ENCODE measurements at places on chromosomes 13 and 19. TPM values are rescaled to one million over a fixed set of nuclear protein-coding genes. Genes with fewer than 3 reads are reported as not detected.

Gene TPTE2
- total RNA-seq, result not detected

Gene SULT2B1
- not detected for total RNA-seq

Gene MIDN
- 47.8 TPM for total RNA-seq

Gene ATP4A
- total RNA-seq, result not detected

Gene PTPRH
- total RNA-seq, result 3.1 TPM

Gene PTPRS
- 530 TPM for total RNA-seq

Gene MRPS12
- 37.0 TPM for total RNA-seq

Gene KLK15
- total RNA-seq, result not detected

Gene ZNF880
- 13.6 TPM for total RNA-seq

Gene KASH5
- 0.56 TPM for total RNA-seq

Gene MEDAG
- total RNA-seq, result 113 TPM

Gene ZNF878
- not detected for total RNA-seq

Gene LILRB4
- 36.7 TPM for total RNA-seq

Gene ZNF132
- 8.2 TPM for total RNA-seq

Gene ZNF773
- total RNA-seq, result 10.4 TPM

Gene SHANK1
- not detected for total RNA-seq

Gene LILRA1
- total RNA-seq, result 7.1 TPM

Gene ZNF491
- total RNA-seq, result 0.36 TPM

Gene IRGC
- total RNA-seq, result not detected

Gene PVR
- total RNA-seq, result 24.2 TPM

Gene PSG1
- not detected for total RNA-seq

Gene SIGLEC14
- total RNA-seq, result 1.9 TPM

Gene ZNF582
- total RNA-seq, result 5.2 TPM

Gene SPC24
- total RNA-seq, result 1.2 TPM

Gene ENOX1
- 7.9 TPM for total RNA-seq

Gene IFNL1
- total RNA-seq, result not detected

Gene ATXN8OS
- total RNA-seq, result not detected

Gene FLT1
- 92.2 TPM for total RNA-seq

Gene EEF2
- 2,128 TPM for total RNA-seq

Gene PTH2
- not detected for total RNA-seq

Gene PNMA8C
- total RNA-seq, result not detected

Gene ZNF583
- total RNA-seq, result 12.0 TPM

Gene MUC16
- 129 TPM for total RNA-seq

Gene KCNN4
- total RNA-seq, result 1.7 TPM

Gene CAMSAP3
- 1.0 TPM for total RNA-seq

Gene ZNF442
- total RNA-seq, result 3.2 TPM

Gene EBI3
- total RNA-seq, result 6.7 TPM

Gene EXOSC5
- total RNA-seq, result 15.8 TPM

Gene CEACAM1
- 2.4 TPM for total RNA-seq

Gene TMEM150B
- total RNA-seq, result 26.7 TPM

All from omental fat pad (tissue), 4 donors.